GOT3 (cell line): ENCODE measurements at places on chromosomes 12 and 14.

- no peak for DNase-seq
These were observed 66.6 kb downstream of the SINHCAF start for GRCh38 chr12:31259136-31259886.

- DNase-seq = no peak
These were observed 156.4 kb downstream of the TPH2 start for GRCh38 chr12:72095025-72095424.

- no peak for DNase-seq
These were observed 28.0 kb downstream of the NCOR2 start for GRCh38 chr12:124539084-124540041.

DNA sequence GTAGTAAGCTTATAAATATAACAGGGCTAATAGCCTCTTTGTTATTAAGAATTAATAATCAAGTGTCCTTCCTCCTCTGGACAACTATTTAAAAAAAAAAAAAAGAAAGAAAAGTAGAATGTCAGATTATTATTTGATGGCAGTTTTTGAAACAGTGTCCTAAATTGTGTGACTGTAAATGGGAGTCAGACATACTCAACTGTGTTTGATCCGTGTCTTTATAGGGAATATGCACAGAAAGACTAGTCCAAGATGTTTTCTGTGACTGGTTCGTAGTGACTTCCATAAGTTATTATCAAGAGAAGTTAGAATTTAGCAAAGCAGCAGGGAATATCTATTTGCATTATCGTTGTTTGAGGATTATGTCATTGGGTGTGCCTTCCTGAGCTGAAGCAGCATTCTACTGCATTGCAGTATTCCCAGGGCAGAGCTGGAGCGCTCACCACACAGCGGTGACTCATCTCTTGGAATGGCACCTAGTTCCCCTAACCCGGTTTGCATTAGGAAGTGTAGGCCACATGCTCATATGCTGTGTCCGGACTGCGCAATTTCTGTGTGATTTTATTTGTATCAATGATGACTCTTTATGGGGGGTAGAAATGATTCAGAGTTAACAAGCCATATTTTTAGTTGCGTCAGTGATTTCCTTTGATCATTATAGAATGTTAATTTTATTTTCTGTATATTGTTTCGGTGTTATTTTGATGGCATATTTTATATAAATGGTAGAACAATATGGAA, 7.9 kb downstream of the DYNC1H1 start:
- peak; percentile 37 for DNase-seq

DNA sequence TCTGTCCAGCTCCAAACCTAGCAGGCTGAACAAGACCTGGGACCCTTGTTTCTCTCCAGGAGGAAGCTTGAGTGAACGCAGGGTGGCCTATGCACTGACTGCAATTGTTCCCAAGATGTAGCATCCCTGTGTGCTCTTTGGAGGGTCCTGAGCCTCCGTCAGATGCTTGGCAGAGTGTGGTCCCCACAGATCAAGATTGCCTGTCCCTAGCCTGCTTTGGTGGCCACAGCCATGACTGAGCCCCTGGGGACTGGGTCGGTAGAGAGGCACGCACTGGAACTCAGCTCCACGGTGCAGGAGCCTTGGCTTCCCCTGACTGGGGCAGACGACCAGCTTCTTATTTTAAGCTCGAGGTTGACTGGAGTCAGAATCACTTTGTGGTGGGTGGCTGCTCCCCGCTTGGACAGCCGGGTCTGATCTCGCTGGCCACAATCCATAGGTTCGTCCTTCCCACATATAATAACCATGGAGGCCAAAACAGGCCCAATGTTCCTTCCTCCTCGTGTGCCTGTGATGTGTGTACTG, 97.8 kb downstream of the LGMN start:
- no peak for DNase-seq

GRCh38 chr12:54657105-54657607, 9.0 kb upstream of the DCD start:
- DNase-seq = no peak

DNA sequence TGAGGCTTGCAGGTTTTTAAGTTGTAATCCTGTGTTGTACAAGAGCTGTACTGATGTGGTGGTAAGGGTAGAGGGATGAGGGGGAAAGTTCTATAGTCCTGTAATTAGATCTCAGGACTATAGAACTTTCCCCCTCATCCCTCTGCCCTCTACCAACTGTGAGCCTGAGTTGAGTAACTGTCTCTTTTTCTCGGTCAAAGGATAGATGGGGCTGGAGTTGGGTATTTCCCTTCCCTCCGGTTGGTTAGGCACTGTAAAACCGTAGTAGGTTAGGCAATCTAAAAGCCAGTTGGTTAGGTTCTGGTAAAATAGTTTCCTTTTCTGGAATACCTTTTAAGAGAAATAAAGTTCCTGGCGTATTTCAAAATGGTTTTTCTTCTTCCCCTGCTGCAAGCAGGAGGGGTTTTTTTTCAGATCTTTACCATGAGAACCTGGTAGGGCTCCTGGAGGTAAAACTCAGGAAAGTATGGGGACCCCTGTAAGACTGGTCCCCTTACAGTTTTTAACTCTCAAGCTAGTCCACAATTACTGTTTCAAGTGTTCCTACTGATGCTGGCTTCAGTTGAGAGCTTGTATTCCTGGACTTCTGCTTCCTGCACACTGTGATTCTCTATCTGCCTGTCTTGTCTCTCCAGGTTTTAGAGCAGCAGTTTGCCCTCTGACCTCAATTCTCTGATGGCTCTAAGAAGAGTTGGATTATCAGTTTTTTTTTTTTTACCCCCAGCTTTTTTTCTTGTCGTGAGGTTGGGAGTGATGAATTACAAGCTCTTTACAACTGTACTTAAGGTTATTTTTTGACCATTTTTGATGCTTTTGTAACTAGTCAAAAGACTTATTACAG, 58.7 kb downstream of the FUT8 start:
- no peak for DNase-seq

DNA sequence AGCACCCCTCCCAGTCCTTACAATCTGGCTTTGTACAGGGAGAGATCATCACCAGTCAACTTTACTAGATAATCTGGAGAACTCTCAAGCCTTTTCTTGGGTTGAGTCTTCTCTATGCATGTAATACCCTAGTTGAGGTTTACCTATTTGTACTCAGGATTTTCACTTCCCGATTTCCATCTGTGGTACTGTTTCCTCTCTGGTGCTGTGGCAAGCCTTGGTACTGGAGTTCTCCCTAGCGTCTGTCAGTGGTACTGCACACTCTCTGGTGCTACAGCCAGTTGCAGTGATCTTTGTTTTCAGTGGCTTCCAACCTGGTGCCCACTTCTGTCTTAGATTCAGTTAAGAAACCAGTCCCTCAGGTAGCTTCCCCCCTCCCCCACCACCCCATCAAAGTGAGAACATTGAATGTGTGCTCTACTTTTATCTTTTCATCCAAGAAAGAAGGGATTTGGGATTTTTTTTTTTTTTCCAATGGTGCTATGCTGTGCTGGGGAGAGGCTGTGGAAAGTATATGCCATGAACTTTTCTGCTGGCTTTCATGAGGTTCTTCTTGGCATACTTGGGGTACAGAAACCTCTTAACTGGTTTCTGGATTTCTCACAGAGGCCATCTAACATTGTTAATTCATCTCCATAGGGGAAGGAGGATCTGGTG, 69.4 kb upstream of the EVL start:
- no peak for DNase-seq

GRCh38 chr12:49633703-49634345, 10.5 kb downstream of the PRPF40B start:
- DNase-seq = no peak

- DNase-seq = no peak
These were observed 1.7 kb downstream of the AJUBA start for GRCh38 chr14:22980672-22981089.
